Stimulated activated CD4-positive, alpha-beta T cell treated with anti-CD3 and anti-CD28 coated beads, Interleukin-12 subunit alpha, Interleukin-12 subunit beta, amount 100 ng/mL, for 48 hours (primary cell): ENCODE measurements at places on chromosomes 13 and 19.

DNA sequence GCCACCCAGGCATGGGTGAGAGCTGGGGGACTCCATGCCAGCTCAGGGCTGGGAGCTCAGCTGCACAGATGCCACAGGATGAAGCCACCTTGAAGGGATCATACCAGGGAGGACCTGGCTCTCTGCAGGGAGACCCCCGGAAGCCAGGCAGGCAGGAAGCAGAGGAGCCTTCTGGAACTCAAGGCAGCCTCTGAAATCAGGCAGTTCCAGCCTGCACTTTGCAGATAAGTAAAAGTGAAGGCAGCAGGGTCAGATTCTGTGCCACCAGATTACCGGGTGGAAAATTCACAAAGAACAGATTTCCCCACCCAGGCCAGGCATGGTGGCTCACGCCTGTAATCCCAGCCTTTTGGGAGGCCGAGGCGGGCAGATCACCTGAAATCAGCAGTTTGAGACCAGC lies 2.5 kb downstream of the TMEM259 start:
- DNase-seq: no peak

DNA sequence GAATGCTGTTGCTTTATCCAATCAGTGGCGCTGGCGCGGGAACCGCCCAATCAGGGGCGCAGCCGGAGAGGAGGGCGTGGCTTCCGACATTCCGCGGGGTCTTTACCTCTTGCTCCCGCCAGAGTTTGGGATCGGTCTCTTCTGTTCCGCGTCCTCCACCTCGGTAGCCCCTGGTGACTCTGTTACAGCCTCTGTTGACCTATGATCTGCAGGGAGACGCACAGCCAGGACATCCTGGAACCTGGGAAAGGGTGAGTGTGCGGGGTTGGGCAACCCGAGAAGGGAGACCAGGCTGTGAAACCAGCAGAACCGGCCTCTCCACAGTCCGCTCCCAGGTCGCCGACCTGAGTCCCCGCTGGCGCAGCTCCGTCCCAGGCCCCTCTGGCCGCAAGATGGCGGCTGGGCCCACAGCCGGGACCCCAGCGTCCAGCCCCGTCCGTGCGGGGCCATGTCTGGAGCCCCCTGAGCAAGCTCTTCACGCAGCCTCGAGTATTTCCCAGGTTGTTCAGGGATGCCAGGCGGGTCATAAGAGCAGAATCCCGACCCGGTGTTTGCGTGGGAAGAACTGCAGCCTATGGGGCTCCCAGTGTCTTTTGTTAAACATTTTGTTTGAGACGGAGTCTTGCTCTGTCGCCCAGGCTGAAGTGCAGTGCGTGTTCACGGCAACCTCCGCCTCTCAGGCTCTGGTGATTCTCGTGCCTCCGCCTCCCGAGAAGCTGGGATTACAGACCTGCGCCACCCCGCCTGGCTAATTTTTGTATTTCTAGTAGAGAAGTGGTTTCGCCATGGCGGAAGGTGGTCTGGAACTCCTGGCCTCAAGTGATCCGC lies 4.4 kb upstream of the ZNF681 start:
- peak; percentile 67 for DNase-seq

GRCh38 chr13:45004096-45004495 lies 14.8 kb downstream of the GPALPP1 start:
- no peak for DNase-seq

DNA sequence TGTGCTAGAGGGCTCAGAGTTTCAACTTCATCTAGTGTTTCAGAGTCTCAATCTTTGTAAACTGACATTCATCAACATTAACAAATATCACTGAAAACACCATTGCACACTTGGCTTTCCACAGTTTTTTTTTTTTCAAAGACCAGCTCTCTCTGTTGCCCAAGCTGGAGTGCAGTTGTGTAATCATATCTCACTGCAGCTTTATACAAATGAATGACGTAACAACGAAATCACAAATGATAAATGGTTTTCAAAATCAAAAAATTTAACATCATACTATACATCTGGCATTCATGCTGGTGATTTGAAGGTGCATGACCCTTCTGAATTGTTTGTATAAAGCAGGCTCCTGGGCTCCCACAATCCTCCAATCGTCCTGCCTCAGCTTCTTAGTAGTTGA lies 248.0 kb upstream of the TMTC4 start:
- DNase-seq: no peak

GRCh38 chr13:32262619-32263018 lies 52.5 kb downstream of the ZAR1L start:
- DNase-seq: no peak

- DNase-seq: no peak
Measured at GRCh38 chr19:43564800-43565199, 10.5 kb downstream of the XRCC1 start.

- no peak for DNase-seq
Measured at GRCh38 chr13:28338006-28338574, 156.8 kb downstream of the FLT1 start.

DNA sequence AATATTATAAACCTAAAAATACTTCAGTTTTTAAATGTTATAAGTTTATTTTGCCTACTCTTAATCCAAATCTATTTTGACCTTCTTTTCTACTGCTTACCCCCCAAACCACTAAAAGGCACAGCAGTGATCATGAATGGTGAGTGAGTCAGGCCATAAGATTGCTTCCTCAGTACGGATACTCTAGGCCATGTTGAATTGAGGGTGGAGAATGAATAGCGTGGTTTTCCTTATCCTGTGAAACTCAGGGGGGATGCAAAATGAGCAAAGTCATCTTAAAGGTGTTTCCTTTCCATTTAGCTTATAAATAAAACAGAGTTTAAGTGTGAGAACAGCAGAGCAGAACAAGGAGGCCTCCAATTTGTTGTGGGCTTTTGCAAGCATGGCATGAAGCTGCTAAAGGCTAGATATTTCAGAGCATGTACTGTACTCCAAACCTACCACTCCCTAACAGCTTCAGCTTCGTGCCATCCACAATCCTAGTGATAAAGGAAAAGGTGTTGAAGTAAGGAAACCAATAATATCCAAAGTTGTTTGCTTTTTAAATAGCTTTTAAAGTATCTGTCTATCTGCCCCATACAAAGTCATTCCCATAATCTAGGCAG lies 25.0 kb downstream of the SERPINE3 start:
- DNase-seq: no peak

- DNase-seq: no peak
Measured at GRCh38 chr13:92719868-92720267, 506.7 kb upstream of the GPC6 start.

DNA sequence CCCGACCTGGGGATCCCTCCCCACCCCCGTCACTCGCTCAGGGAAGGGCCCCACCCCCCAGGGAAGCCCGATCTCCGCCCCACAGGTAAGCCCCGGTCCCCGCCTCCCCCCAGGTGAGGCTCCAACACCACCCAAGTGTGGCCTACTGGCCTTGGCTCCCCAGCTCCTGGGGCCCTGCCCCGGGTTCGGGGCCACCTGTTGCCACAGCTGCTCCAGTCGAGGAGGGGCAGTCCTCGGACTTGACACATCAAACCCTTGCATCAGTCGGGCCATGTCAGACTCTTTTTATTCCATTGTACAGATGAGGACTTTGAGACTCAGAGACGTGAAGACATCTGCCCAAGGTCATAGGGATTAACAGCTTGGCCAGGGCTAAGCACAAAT lies 512 bp downstream of the CC2D1A start:
- DNase-seq: no peak

DNA sequence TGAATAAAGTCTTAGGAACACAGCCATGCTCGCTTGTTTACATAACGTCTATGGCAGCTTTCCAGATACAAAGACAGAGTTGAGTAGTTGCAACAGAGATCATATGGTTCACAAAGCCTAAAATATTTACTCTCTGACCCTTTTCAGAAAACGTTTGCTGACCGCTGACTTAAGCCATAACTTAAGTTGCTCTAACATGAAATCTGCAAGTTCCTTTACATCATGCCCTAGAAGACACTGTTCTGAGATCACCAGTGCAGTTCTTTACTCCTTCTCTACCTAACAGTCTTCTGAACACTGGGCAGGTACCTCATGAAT lies 166.4 kb downstream of the DCLK1 start:
- no peak for DNase-seq

- no peak for DNase-seq
Measured at GRCh38 chr13:62294244-62294643, 878.6 kb upstream of the PCDH20 start.

DNA sequence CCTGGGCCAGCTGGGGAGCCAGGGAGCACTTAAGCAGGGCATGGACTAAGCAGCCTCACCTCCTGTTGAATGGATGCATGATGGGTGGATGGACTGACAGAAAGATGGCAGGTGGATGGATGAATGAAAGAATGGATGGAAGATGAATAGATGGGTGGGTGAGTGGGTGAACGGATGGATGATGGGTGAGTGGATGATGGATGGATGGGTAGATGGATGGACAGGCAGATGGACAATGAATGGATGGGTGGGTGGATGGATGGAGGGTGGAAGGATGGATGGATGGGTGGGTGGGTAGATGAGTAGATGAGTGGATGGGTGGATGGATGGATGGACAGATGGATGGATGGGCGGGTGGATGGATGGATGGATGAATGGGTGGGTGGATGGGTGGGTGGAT lies 18.7 kb downstream of the SHC2 start:
- DNase-seq: no peak

GRCh38 chr13:41004875-41005693 lies 14.0 kb downstream of the ELF1 start:
- DNase-seq: no peak

DNA sequence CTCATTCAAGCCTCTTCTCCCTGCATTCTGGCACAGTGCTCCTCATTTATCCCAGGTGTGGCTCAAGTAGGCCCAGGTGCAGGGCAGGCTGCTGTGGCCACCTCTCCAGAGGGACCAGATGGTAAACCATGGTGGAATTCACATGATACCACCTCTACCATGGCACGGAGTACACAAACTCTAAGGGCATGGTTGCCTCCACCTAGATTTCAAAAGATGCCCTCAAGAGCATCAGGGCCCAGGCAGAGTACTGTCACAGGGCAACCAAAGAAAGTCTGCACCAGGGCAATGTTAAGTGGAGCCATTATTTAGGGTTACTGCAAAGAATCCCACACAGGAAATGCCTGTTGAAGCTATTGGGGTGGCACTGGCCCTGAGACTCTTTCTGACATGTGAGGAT lies 647.1 kb upstream of the MIR17HG start:
- no peak for DNase-seq

DNA sequence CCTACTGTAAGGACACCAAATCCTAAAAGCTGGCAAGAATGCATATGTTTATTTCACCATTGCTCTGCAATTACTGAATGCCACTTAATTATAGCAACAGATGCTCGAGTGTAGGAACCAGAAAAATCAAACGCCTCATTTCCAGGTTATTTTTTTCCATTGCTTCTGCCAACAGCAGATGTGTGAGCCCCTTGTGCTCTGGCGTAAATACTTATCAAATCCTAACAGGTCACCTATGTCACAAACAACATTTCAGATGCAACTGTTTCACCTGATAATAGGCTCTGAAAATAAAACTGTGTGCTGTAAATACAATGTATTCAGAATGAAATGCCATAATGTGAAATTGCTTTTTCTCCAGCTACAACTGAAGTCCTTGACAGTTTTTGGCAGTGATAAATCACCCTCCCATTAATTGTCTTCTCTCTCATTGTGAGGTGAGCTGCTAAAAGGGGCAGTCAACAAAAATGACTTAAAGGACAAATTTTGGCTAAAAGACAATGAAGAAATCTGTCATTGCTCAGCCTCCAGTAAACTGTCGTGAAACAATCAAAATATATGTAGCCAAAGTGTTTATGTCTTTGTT lies 344.0 kb downstream of the DACH1 start:
- no peak for DNase-seq

DNA sequence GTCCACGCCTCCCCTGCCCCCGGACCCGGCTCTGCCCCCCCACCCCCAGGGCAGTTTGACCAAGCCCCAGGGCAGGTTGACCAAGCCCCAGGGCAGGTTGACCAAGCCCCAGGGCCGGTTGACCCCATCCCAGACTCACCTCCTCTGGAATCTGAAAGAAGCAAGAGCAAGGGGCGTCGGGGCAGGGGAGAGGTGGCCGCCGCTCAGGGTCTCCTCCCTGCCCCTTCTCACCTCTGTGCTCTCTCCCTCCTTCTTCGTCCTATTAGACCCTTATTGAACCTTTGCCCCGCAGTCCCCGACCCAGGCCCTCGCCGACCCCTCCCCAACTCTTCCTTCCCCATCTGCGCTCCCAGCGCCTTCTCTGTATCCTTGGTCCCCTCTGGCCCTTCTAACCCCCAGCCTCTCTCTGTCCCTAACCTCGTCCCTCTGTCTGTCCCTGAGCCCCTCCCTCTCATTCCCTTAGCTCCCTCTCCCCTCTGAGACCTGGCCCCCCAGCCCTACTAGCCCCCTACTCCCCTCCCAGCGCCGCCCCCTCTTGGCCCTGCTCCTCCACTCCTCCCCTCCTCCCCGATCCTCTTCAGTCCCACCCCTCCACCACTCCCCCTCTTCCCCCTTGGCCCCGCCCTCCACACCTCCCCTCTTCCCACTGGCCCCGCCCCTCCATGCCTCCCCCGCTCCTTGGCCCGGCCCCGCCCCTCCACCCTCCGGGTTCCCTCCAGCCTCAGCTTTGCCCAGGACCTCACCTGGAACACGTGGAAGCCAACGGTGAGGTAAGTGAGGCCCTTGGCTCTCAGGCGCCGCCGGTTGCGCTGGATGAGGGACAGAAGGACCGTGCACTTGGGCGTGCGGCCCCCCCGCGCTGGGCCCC lies 7.6 kb downstream of the CAPN12 start:
- peak; percentile 55 for DNase-seq
